ENCODE measurements at places on chromosomes 16 and 17. TPM values are rescaled to one million over a fixed set of nuclear protein-coding genes. Genes with fewer than 3 reads are reported as not detected.

DNA sequence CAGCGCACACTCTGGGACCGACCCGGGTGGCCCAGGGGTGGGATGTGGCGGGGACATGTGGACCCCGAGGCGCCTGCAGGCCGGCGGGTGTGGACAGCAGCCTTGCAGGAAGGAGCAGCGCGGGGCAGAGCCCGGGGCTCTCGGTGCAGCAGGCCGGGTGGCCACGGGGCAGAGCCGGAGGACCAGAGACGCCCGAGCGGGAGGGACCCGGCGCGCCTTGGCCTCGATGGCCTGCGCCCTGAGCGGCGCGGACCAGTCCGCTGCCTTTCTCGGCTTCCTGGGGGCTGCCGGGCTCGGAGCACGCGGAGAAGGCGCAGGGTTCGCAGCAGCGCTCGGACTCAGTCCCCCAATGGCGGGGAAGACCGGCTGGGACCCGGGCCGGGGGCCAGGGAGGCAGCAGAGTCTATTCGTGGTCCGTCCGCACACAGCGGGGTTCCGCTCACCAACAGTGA, 43.4 kb downstream of the OSBPL7 start:
- no peak for DNase-seq

DNA sequence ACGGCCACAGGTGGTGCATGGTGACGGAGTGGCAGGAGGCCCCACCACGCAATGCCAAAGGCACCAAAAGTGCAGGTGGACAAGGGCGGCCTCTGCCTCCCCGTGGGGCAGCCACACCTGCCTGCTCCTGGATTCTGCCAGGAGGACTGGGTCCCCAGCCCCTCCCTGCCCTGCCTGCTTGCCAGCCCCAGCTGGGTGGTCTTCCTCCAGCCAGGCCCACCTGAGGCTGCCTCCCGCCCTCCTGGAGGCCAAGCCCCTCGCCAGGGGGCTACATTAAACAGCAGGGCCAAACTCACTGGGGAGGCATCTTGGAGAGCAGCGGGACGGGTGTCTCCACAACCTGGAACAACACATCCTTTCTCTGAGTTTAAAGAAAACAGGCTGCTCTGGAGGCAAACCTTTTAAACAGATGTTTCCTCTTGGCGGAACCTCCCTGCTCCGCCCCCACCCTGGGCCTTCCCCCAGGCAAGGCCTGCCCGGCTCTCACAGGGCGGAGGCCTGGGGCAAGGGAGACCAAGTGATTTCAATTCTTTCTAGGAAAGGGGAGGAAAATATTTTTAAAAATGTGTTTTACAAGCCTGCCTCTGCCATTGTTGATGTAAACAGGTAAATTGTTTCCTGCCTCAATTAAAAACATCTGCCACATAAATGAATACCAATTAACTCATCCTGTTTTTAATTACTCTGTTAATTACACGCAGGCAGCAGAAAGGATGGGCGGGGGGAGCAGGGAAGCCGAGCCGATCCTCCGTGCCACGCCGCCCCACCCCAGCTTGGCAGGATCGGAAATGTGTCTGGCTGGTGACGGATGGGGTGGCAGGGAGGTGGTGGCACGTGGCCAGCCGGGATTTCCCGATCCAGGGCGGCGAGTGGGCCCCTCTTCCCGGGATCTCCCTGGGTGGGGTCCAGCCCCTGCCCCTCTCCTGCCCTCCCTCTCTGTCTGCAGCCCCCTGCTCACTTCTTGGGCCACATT, 54.4 kb upstream of the PABPN1L start:
- peak; percentile 57 for DNase-seq

HBM gene
- total RNA-seq = not detected

DNA sequence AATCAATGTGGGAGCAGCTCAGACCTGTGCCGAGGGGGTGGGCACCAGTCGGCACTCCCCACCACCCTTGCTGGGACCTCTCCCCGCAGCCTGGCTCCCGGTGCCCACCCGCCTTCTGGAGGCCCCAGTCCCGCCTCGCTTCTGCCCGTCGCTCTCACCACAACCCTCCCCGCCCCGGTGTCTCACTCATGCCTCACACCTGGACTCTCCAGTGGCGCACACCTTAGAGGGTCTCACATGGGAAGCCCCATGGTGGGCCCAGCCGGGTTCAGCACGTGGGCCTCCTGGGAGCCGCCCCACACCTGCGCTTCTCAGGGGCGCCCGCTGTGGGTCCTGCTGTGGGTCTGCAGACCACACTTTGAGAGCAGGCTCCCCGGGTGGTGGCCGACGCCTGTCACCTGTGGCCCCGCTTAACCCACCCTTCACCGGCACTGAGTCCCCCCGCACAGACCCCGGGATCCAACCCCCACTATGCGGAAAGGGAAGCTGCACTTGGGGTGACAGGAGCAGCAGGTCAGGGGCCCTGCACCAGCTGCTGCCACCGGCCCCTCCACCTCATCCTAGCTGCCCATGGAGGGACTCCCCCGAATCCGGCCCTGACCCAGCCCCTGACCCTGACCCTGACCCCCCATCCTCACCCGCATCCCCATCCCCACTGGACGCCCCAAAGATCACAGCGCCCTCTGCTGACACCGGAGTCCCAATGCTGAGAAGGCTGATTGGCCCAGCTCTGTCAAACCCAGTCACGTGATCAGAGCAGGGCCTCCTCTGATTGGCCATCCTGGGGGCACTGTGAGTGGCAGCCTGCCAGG, 27.4 kb upstream of the SLC38A10 start:
- DNase-seq = no peak

DNA sequence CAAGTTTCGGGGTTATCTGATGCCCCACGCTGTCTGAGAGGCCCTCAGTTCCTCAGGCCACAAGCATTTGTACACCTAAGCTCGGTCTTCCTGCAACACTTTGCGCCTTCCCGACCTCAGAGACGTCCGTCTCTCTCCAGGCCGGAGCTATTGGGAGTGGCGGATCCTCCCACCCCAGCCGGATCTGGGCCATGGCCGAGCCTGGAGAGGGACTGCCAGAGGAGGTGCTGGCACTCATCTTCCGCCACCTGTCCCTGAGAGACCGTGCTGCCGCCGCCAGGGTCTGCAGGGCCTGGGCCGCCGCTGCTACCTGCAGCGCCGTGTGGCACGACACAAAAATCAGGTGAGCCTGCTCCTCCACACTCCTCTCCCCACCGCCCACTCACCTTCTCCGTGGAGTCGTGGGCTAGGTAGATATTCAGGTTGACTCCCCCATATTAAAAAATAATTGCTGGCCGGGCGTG, 1.9 kb downstream of the FBXL8 start:
- no peak for DNase-seq

GRCh38 chr17:14859542-14859941, 405.6 kb downstream of the PMP22 start:
- no peak for DNase-seq

DNA sequence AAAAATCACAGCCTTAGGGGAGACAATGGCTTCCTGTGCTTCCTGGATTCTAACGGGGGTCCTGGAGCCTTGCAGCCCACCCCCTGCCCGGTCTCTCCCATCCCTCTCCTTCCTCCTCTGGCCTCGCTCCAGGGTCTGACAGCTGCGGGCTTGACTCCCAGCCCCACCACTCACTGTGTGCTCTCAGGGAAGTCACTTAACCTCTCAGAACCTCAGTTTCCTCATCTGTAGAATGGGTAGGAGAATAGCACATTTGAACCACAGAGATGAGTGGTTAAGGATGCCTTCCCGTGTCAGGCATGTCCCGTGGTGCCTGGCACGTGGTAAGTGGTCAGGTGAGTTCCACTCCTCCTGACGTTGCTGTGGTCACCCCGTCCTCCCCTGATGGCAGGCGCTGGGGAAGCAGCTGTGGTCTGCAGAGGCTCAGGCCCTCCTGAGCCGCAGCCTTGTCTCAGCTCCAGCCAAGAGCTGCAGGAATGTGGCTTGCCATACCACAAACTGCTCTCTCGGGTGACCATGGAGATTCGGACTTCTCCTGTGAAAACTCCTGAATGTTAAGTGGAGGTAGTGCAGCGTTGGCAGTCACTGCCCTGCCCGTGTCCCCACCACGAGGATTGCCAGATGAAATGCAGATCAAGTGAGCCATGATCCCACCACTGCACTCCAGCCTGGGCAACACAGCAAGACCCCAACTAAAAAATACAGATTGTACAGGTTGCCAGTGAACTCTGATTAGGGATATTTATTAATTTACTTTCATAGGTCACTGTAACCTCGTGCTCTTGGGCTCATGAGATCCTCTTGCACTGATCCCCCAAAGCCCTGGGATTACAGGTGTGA, 85.7 kb downstream of the NT5M start:
- DNase-seq = no peak

- DNase-seq = no peak
These were observed 7.9 kb downstream of the P2RX5 start for GRCh38 chr17:3688027-3688553.

DNA sequence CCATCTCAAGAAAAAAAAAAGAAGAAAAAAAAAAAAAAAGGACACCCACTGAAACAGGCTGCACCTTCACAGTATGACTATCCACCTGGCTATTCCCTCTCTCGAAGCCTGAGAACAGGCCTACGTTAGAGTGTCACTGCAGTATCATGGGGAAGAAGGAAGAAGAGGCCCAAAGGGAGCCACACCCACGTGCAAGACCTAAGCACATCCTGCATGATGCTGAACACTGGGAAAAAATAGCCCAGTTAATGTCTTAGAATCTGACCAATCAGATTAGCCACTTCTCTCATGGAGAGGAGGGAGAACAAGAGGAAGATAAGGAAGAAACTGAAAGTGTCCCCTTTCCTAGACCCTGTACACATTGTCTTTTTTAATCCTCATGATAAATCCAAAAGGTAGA, 19.5 kb upstream of the MED13 start:
- no peak for DNase-seq

DNA sequence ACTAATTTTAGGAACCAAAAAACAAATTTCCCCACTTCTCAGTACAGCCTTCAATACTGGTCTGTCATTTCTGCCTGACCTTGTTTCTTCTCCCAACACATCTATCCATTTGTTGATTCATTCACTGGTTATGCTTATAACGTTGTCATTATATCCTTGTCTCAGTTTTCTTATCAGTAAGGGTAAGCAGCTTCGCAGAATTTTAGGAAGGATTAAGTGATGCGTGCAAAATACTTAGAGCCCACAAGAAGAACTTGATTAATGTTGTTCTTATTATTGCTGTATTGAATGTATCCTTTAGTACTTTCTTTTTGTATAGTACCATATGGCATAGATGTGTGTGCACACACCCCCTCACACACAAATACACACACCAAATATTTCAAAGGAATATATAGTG, 403.5 kb upstream of the HSBP1 start:
- no peak for DNase-seq

B4GALNT2 gene
- not detected for total RNA-seq

GRCh38 chr17:47957591-47958490, at the start of gene PRR15L:
Gene PRR15L, minus strand, starts transcription at chr17:47957883. Its CDS starts 4,649 bp downstream, at chr17:47953234.
- DNase-seq = no peak

- peak; percentile 76 for DNase-seq
These were observed 216 bp downstream of the VPS9D1 start for GRCh38 chr16:89720551-89720812.

PLEKHH3 gene
- total RNA-seq = 23.6 TPM

ANKRD40CL gene
- not detected for total RNA-seq

- no peak for DNase-seq
These were observed 45.8 kb upstream of the STAC2 start for GRCh38 chr17:39271546-39271945.

DNA sequence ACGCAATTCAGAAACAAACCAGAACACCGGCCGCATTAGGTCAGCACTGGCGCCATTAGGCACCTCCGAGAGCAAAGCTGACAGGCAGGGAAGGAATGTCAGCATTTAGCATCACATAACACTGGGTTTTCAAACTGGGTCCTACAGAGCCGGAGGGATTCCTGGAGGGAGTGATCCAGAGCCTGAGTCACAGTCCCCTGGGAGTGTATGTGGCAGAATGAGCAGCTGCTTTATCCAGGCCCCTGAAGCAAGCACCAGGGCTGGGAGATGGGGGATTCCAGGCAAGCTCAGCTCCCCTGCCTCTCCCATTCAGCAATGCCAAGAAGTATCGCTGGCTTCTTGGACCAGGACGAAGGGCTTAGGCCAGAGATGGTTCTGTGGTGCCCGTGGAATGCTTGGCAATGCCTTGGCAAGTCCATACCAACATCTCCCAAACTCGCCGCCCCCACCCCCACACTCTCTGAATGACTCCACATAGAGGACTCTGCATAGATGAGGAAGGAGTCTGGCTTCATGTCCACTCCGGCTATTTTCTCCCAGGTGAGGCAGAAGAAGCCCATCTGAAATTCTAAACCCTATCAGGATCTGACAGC, 20.4 kb downstream of the GAS7 start:
- no peak for DNase-seq

- DNase-seq = no peak
These were observed 1404.1 kb downstream of the CDH11 start for GRCh38 chr16:63717806-63718205.

ESRP2 gene
- total RNA-seq = 0.68 TPM

DNA sequence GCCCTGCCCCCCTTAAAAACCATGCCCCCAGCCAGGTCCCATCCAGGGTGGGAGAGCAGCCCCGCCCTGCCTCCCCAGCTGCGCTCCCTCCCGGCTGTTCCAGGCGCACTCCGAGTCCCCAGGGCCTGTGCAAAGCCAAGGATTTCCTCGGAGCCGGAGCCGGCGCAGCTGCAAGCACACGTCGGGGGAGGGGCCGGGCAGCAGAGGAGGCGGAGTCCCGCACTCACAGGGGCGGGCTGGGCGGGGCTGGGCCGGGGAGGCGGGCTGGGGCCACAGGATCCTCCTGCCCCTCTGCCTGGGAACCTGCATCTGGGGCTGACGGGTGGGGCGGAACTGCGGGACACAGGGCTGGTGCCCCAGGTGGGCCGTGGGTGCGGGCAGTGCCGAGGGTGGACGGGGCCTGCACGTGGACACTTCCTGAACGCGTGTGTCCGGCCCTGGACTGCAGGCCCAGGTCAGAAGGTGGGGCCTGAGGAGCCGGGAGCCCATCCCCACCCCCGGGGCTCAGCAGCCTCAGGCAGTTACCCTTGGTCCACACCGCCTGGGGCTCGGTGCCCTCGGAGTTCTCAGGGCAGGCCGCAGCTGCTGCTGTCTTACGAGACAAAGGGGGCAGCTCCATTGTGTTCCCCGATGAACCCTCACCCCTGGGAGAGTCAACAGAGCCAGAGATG, 24.0 kb upstream of the SSTR5 start:
- no peak for DNase-seq

All from ovary (tissue), 10 donors.